SW 1271 (cell line): ENCODE measurements at places on chromosomes 13 and 19.

DNA sequence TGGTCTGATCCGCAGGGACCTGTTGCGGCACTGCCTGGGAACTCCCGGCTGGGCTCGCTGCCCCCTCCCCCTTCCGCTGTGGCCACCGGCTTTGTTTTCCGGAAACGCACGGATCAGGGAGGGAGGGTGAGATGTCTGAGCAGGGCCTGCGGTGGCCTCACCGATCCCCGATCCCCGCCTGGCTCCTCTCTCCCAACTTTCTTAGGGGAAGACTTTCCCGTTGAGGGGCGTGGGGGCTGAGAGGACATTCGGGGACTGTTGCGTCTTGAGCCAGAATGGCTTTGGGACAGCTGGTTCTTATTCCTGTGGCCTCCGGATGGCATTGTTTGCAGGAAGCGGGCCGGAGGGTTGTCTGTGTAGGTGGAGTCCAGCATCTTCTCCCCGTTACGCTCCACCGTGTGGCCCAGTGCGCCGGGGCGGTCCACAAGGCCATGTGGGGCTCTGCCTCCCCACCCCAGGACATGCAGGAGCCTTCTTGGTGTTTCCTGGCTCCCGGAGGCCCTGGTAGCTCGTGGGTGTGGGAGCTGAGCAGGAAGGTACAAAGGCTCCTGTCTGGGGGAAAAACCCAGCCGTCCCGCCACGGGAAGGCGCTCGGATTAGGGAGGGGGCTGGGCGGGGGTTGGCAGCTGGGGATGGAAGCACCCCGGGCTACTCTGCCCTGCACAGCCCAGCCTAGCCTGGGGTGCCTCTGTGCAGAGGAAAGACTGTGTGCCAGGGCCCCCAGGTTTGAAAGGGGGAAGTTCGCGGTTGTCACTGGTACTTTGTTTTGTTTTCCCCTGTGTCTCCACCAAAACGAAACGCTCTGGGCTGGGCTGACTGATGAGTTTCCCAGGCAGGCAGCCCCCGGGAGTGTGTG lies 1.3 kb downstream of the CSNK1G2 start:
- DNase-seq: peak; percentile 73

DNA sequence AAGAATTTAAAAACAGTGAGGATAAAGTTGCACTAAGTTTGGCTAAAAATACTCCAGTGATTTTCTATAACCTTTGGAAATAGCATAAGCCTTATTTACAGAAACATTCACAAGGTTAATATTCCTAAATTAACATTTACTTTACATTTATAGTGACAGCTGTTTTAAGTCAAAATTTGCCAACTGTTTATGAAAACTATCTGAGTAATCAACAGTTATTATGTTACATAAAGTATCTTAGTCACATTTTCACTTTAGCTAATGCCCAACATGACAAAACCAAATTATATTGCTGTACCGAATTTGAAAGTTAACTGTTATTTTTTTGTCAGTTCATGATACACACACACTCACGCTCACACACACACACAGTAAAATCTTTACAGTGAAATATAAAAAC lies 1.2 kb downstream of the TNFRSF19 start:
- DNase-seq: no peak

- no peak for DNase-seq
Measured at GRCh38 chr19:34256835-34257558, 2.6 kb downstream of the GARRE1 start.

- DNase-seq: no peak
Measured at GRCh38 chr19:21765151-21765550, 2.2 kb downstream of the ZNF100 start.

- no peak for DNase-seq
Measured at GRCh38 chr13:84661718-84662117, 779.4 kb upstream of the SLITRK1 start.

DNA sequence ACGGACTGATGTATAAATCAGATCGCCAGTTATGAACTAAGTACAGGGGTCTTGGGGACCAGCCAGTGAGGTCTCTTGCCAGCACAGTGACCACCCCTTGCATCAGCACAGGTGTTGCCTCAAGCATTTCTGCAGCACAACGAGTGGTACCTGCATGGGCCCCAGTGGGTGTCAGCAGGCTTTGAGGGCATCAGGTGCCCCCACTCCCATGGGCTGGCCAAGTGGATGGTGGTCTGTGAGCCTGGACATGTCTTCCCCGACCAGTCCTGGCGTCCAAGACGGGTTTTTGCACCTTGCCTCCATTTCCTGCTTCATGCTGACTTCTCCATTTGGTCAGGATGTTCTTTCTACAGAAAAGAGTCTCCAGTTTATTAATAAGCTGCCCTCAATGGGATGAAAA lies 22.4 kb upstream of the ARHGEF7 start:
- DNase-seq: no peak

DNA sequence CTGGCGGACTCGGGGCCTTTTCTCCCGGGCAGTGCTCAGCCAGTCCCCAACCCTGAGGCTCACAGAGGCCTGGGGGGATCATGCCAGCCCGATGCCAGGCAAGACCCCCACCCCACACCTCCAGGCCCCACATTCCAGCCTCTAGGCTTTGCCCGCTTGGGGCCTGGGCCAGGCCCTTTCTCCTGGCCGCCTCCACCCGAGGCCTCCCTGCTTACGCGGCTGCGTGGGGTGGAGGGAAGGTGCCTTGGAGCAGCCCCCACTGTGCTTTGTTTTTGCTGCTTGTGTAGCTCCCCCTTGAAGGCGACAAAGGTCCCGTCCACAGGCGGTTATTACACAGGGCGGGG lies 38.4 kb downstream of the SMIM24 start:
- DNase-seq: no peak
